Activated CD4-positive, alpha-beta T cell treated with anti-CD3 and anti-CD28 coated beads for 48 hours (primary cell): ENCODE measurements at places on chromosomes 7 and 10.

DNA sequence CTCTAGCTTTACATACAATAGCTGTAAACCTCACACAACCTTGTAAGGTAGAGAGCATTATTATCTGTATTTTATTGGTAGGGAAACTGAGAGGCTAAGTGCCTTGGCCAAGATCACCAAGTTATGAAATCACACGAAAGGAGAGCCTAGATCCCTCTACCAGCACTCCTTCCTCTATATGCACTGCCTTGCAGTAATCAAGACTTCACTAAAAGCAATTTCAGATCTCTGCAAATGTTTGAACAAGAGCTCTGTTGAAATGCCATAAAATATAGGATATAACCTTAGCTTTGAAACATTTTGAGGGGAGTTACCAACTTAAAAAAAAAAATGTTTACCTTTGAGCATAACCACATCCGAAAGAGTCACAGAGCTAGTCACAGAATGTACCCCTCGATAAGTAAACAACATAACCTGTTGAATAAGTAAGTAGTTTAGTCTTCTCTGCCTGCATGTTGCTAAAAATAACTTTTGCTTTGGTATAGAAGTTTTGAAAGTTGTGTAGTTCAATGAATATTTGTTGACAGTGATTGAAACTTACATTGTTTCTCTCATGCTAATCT is 709.4 kb downstream of the AUTS2 start:
- no peak for DNase-seq

DNA sequence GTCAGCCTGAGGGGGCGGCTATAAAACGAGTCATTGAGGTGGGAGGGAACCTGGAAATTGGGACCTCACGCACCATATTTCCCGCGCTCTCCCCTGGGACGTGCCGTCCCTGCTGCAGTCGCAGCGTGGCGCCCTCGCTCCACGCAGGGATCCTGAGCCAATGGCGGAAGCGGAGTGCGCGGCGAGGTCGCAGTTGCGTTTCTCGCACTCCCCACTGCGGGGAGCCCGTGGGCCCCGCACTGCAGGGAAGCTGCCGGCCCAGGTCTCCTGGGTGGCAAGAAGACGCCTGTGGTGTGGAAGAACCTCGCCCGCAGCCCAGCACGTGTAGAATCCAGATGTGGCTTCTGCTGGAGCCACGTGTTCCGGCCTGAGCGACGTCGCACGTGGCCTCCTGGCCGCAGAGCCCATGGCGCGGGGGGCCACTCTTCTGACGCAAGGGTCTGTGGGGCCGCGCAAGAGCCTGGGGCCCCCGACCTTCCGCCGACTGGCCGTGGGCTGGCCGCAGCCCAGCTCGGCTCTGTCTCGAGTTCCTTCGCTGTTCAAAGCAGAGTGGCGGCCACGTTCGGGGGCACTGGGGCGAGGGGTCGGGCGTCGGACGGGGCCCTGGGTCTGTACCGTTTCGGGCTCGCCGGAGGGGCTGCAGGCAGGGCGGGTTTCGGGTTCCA is 26.4 kb downstream of the HIF1AN start:
- DNase-seq = peak; percentile 88

GRCh38 chr10:99292159-99292558 is 37.0 kb upstream of the CNNM1 start:
- DNase-seq = no peak

DNA sequence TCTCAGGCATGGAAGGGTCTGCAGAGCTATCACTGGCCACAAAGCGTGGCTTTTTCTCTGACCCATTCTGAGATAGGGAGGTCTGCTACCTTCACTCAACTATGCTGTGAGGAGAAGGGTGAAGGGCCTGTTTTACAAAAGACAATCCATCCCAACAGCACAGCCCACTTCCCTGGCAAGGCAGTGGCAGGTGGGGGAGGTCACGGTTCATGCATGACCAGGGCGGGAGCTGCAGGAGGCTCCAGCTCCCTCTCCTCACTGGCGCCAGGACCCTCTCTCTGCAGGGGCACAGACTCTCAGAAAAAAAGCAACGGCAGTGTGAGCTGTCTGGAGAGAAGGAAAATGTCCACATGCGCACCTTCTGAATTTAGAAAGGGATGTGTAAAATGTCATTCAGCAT is 28.5 kb downstream of the GRB10 start:
- no peak for DNase-seq

- peak; percentile 6 for DNase-seq
Measured at GRCh38 chr10:73922007-73922863, 11.3 kb downstream of the PLAU start.

DNA sequence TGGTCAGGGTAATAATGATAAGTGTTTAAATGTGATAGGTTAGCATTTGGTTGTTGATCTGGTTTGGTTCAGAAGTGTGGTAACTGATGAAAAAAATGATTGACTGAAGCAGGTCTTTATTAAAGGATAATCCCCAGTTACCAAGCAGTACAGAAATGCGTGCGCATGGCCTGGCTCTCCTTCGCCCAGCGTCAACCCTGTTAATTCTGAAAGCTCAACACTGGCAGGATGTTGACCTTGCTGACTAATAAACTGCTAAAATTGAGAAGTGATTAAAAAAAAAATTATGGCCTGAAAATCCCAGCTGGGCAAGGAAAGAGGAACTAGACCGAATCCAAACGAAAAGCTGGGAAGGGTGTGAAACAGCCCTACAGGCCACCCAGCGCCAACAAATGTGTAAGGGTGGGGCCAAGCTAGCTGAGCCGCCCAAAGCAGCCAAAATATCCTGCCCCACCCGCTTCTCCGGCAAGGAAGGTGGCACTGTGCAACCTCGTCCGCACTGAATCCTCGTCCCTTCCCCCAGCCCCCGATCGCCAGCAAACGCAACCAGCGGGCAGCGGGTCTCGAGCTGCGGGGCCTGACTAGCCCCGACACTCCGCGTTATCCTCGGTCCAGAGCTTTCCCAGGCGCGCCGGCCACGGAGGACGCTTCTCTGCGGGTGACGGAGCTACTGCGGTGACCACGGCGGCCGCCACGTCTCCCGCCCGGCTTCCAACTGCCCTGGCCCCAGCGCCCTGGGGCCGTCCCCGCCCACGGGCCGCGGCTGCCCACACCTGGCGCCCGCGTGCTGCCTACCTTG is 561 bp downstream of the SHTN1 start:
- peak; percentile 5 for DNase-seq

GRCh38 chr10:117130346-117130745 is 7.7 kb downstream of the VAX1 start:
- DNase-seq = no peak

DNA sequence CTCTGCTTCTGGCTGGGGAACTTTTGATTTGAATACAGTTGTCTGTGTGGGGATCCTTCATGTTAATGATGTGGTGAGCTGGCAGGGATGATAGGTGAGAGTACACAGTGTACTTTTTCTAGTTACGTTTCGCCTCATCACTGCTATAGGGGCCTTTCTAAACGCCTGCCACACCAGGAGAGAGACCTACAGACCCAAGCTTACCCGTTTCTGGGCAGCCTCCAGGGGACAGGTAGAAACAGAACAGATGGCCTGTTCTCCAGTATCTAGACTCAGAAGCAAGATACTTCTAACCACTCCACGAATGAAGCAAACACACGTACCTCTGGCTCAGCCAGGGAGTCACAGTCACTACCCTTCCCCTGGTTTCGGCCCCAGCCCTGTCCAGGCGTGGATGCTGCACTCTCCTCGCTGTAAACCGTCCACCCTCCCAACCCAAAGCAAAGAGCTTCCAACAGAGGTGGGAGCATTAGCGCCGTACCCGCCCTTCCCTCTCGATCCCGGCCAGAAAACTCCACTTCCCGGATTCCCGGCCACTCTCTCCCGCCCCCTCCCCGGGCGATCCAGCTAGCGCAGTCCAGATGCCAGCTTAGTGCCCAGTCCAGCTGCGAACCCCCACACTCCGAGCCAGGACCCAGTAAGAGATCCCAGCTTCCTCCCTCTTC is 1.2 kb downstream of the CCDC6 start:
- peak; percentile 68 for DNase-seq

DNA sequence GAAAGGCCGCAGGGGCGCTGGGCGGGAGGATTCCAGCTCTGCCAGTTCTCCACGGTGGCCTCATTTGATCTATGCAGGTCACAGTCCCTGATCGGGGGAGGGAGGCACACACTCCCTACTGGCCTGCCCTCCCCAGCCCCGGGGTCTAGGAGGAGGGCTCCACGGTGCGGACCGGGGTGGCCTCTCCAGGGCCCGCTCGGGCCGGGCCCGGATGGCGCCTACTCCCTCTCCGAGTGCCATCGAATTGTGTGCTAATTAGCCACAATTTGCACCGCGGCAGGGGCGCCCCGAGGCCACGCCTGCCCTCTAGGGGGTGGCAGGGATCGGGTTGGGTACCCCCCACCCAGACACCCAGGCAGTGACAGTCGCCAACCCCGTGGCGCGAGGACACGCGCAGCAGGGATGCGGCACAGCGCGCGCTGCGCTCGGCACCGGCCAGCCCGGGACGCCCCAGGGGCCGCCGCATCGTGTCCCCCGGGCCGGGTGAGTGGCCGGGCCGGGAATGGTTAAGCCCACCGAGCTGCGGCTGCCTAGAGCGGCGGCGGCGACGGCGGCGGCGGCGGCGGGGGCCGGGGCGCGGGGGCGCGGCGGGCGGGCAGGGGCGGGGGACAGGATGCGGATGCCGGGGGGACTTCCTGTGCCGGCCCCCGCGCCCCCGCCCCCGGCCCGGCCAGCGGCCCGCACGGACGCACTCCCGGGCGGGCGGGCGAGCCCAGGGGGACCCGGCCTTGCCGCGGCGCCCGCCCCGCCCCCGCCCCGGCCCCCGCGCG is at the start of gene ZNF853:
TSS of gene ZNF853 (plus strand) at position 658 of the 770 bp plus-strand sequence. CDS start 565 bp downstream, outside the sequence.
- DNase-seq = no peak

DNA sequence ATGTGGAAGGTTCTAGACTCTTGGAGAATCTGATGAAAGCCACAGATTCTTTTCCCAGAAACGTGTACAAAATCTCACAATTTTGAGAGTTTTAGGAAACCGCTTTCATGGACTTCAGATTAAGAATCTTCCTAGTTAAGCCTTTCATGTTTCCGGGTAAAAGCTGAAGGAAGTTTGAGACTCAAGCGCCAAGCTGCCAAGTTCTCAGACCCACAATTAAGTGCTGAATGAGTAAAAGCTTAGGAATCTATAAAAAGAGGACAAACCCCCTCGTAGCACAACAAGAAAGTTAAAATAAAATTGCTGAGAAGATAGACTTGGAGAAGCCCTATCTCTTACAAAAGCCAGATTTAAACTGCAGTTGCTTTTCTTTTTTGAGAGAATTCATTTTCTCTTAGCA is 99.6 kb downstream of the ST8SIA6 start:
- no peak for DNase-seq

DNA sequence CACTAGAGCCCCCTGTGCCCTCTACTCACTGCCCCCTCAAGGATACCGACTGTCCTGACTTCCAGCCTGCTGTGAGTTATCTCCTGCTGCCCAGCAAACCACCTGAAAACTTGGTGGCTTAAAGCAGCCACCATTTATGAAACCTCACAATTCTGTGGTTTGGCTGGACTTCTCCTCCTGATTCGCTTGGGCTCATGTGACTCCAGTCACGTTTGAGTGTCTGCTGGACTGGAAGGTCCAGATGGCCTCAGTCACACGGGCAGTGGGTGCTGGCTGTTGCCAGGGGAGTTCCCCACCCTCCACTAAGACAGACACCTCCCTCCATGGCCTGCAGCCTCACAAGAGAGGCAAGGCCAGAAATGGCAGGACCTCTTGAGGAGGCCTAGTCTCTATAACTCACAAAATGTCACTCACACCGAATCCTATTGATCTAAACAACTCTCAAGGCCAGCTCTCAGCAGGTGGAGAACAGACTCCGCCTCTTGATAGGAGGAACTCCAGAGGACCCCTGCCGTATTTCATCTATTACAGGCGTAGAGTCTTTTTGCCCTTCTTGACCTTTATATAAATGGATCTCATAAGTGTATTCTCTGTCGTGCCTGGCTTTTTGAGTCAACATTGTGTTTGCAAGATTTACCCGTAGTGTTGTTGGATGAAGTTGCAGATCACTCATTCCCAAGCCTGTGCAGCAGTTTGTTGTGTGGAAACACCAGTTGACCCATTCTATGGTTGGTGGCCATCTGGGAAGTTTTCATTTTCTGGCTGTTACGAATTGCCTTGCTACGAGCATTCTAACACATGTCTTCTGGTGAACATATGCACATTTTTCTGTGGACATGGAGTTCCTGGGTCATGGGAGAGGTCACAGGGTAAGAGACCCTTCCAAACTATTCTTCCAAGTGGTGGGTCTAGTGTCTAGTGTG is 48.3 kb downstream of the ZMIZ1 start:
- no peak for DNase-seq

- DNase-seq = no peak
Measured at GRCh38 chr7:46811529-46811928, 770.4 kb downstream of the TNS3 start.

DNA sequence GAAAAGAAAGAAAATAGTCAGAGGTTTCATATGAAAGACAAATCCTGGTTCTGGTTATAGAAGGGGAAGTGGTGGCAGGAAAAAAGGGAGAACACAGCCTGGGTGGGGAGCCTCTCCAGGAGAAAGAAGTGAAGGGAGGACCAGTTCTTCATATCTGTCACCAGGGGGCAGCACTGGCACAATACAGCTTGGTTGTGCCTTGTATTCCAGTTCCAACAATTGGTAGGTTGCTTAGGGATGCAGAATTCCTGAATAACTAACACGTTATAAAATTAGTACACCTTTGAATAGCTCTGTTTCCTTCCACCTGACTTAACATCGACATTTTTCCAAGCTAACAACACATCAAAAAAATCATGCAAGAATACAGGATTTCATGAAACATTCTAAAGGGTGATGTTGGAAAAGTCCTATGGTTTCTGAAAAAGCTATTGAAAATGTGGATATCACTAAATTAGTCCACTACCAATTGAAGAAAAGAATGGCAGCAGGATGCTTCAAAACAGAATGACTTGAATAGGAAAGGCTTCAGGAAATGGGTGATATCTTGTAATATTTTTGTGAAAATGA is 52.9 kb downstream of the CYP26A1 start:
- peak; percentile 24 for DNase-seq

GRCh38 chr7:38834357-38834756 is 74.6 kb downstream of the VPS41 start:
- DNase-seq = no peak

DNA sequence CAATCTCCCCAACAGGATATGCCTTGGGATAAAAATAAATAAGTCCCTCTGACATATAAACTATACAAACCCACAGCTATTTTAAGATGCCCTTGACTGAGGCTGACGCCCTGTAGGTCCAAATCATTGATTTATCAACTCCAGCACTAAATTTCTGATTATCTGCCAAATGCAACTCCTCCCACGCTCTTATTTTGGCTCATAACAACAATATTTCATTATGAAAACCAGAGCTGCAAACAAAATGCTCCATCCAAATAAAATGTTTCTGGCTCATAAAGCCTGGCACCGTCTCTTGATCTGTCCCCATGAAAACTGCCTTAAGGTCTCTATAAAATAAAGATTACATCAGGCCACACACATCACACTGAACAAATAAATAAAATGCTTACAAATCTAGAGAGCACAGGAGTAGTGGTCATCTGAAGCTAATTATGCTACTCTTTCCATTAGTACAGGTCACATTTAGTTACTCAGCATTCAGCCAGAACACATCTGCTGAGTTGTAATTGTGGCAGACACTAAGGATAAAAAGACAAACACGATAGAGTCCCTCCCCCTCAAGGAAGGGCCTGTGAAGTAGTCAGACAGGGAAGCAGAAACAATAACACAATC is 28.8 kb downstream of the CACUL1 start:
- DNase-seq = no peak
